Stimulated activated CD4-positive, alpha-beta T cell treated with anti-CD3 and anti-CD28 coated beads, Interleukin-15, amount 100 ng/mL, for 1 hour (primary cell): ENCODE measurements at places on chromosomes 11 and 22.

DNA sequence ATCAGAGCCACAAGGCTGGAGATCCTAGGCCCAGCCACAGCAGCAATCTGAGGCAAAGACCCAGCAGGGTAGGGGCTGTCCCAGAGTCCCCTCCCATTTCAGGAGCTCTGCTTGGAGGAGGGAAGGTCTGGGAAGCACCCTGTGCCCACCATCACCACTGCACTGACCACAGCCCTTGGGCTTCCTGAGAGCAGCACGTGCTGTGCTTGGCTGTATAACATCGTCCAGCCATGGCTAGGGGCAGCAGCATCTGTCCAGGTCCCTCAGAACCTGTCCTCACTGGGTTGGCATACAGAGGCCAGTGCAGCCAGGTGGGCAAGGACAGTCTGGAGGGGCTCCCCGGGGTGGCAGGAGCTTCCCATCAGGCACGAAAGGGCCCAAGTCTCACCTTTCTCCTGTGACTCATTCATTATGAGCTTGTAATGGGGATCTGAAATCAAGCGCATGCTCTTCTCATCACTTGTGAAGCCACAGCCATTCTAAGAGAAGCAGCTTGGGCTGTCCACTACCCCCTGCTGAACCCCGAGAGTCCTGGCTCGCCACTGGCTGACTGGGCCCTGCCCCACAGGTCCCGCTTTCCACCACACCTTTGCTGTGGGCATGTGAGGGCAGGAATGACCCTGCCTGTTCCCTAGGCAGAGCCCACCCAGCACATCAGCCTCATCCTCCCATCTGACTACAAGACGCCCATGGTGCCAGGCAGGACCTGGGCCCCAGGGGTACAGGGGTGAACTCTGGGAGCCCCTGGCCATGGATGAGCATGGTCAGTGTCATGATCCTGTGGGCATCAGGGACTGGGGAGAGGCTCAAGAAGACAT, 83.3 kb downstream of the MED15 start:
- no peak for DNase-seq

- DNase-seq, result no peak
Observed at GRCh38 chr11:74650498-74650897, 58.1 kb downstream of the POLD3 start.

DNA sequence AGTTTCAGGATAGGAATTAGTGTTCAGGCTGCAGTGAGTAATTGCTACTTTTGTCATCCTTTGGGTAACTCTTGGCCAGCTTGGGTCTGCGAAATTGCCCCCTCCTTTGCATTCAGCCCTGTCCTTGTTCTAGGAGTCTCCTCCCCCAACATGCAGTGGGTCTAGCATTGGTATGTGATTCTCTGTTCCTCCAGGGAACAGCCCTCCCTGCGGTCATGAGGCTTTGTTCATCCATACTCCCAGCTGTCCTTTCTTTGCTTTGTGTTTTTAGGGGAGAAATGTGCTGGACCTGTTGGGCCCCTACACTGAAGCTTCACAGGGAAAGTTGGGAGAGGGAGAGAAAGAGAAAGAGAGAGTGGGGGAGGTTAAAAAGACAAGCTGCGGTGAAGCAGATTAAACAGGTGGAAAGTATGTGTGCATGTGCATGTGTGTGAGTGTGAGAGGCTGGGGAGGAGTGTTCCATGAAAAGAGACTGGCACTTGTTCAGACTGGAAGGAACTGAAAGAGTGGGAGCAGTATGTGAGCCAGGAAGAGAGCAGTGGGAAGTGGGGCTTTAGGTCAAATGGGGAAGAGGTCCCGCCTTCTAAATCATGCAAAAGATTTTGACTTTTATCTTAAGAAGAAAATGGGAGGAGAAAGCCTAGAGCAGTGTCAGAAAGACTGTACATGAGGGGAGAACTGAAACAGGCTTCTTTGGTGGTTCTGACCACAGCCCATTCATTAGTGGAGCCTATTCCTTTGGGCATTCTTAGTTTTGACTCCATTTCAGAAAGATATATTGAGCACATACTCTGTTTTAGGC, 17.9 kb upstream of the SESN3 start:
- DNase-seq, result no peak

- no peak for DNase-seq
Observed at GRCh38 chr22:30879415-30879797, 89.2 kb downstream of the MORC2 start.

DNA sequence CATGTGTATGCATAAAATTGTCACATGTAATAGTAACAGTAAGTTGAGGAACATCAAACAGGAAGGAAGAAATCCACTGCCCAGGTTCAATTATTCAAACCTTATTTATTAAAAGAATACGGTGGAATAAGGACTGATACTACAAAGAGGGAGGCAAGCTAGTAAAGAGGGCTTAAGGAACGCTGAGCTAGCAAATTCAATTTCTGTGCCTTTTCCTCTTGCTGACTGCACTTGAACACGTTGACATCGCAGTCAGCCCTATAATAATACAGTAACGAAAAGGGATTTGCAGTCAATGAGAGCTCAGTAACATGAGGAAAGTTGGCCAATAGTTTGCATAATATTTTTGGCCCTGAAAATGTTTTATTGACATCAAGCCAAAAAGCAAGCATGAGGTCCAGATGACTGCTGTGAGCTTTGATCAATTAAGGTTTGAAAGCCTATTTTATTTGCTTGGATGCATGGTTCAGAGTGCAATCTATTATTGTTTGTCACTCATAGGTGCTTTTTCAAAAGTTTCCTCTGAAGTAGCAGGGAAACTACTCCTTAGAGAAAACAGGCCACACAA, 861.8 kb downstream of the LRRC4C start:
- DNase-seq, result no peak

- DNase-seq, result no peak
Observed at GRCh38 chr11:44949160-44950030, 1.3 kb downstream of the TP53I11 start.

GRCh38 chr11:6782720-6783119, at the start of gene OR2AG1:
TSS of gene OR2AG1 (plus strand) at chr11:6783020. CDS start at chr11:6785038, 2,018 bp downstream.
- DNase-seq, result no peak

DNA sequence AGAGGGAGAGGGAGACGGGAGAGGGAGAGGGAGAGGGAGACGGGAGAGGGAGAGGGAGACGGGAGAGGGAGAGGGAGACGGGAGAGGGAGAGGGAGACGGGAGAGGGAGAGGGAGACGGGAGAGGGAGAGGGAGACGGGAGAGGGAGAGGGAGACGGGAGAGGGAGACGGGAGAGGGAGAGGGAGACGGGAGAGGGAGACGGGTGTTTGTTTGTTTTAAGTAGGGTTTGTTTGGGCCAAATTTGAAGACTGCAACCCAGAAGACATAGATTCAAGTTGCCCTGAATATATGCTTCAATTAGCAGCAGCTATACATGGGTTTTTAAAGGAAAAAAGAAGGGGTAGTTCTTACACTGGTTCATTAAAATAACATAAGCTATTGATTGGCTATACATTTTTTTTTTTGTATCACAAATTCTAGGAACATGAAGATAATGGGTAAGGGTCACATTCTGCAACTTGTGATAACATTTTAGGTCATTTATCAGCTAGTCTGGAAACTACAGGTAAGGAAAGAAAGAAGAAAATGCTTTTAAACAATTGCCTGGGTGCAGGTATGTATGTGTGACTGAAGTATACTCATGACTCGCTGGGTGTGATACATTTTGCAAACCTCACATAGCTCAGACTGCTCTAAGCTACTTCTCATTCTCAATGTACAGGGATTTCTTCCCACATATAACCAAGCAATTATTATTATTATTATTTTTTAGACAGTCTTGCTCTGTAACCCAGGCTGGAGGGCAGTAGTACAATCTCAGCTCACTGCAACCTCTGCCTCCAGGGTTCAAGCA, 67.3 kb downstream of the MCHR1 start:
- no peak for DNase-seq

- DNase-seq, result no peak
Observed at GRCh38 chr11:114213622-114214021, 82.6 kb upstream of the NNMT start.

GRCh38 chr22:29782061-29782845, 15.1 kb downstream of the UQCR10 start:
- no peak for DNase-seq

DNA sequence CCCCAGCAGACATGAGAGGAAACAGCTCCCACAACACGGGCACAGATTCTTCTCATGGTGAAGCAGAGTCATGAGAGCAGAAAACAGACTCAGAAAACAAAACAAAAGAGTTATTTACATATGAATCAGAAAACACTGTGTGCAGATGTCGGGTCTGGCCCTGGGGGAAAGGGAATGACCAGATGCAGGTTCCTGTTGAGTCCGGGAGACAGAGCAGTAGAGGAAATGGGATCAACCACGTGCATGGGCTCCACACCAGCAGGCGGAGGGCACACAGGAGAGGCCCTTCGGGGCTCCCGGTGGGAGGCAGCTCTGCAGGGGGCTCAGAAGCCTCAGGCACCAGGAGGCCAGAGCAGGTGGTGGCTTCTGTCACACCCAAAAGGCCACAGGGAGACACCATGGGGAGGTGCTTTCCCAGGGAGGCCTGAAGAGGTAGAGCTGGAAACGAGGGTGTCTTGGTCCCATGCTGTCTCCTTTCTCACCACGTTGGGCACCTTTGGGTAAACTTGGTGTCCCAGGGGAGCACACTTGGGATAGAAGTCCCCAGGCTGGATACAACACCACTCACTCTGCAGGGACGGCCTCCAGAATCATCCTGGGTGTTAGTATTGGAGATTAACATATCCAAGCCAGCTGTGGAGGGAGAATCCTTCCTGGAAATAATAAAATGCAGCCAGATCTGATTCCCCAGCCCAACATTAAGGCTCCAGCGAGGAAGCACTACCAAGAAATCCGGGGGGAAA, 764.7 kb downstream of the BRD1 start:
- DNase-seq, result no peak

DNA sequence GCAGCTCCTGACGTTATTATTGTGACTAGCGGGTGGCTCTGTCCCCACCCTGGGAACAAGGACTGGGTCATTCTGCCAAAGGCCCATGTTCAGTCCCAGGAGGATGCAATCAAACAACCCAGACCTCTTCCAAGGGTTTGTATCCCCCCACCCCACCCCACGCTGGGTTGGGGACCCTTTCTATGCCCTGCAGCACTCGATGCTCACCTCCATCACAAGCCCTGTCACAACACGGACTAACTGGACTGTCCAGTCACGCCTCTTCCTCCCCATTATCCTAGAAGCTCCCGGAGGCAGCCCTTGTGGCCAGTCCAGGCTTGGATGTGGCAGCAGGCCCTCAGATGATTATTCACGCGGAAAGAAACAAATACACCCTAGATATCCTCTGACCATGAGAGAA, 3.7 kb downstream of the SHANK2 start:
- no peak for DNase-seq

- DNase-seq, result no peak
Observed at GRCh38 chr11:73972620-73973449, 9.8 kb downstream of the UCP2 start.

DNA sequence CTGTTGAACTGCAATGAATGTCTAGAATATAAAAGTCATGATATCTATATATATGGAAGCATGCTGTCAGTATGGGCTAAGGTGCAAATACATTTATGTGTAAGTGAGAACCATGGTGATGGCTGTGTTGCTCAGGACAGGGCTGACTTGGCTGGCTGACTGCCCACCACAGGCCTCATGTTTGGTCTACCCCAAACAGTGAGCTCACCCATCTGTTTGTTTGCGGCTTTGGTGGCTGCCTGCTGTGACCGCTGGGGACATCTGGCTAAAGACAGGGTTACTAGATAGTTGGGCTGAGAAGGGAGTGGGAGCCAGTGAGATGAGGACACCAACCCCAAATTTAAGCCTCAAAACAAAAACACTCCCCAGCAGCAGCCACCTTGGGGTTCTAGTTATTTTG, 6.3 kb downstream of the CD44 start:
- DNase-seq, result no peak

DNA sequence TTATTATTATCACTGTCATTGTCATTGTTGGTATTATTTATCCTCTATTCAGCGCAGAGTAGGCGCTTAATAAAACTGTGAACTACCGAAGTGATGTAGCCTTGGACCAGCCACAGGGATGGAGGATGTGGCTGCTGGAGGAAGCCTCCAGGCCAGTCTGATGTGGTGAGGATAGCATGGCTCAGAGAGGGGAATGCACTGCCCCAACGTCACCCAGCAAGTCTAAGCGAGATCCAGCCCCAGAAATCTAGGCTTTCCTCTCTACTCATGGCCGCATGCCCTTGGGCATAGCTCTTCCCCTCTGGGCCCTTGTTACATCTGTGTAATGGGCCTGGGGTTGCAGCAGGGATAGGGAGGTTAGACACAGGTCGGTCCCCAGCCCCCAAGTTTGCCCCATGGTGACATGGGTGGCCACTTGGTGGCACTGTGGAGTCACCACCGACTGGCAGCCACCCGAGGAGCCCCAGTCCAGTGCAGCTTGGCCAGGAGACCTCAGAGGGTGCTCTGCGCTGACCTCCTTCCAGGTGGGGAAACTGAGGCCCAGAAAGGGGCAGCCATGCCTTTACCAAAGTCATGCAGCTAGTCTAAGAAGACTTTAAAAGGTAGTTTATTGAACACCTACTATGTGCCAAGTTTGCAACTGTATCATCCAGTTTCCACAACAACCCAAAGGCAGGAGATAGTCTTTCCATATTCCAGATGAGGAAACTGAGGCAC, 395.7 kb downstream of the MN1 start:
- DNase-seq, result no peak

DNA sequence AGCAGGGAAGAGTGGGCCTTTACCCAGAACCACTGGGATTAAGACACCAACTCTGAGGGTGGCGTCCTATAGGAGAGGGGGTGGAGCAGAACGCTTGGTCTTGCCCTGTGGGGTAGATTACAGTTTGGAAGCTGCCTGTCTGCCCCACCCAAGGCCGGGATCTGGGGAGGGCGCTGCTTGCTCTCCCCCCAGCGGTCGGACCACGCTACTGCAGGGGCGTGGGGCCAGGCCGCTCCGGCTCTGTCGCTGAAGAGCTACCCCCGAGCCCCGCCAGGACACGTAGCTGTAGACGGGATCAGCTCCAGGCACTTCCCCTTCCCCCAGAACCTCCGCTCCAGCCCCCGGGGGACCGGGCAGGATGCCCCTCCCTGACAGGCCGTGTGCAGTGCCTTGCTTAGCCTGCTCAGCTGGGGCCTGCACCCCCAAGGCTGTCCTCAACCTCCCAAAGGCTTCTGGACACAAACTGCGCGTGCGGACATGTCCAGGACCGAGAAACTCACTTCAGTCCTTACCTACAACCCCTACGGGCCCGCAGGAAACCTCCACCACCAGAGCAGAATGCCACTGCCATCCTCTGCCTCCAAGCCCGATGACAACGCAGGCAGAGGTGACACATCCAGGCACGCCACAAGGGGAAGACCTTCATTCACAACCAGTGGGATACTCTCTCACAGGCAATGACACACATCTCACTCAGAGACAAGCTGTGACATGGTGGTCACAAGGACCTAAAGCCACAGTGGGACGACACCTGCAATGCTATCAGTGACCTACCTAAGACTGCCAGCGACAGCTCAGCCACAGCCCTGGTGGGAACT, 3.6 kb downstream of the AHNAK start:
- DNase-seq, result peak; percentile 42
